ENCODE measurements at places on chromosomes 6 and 20.

DNA sequence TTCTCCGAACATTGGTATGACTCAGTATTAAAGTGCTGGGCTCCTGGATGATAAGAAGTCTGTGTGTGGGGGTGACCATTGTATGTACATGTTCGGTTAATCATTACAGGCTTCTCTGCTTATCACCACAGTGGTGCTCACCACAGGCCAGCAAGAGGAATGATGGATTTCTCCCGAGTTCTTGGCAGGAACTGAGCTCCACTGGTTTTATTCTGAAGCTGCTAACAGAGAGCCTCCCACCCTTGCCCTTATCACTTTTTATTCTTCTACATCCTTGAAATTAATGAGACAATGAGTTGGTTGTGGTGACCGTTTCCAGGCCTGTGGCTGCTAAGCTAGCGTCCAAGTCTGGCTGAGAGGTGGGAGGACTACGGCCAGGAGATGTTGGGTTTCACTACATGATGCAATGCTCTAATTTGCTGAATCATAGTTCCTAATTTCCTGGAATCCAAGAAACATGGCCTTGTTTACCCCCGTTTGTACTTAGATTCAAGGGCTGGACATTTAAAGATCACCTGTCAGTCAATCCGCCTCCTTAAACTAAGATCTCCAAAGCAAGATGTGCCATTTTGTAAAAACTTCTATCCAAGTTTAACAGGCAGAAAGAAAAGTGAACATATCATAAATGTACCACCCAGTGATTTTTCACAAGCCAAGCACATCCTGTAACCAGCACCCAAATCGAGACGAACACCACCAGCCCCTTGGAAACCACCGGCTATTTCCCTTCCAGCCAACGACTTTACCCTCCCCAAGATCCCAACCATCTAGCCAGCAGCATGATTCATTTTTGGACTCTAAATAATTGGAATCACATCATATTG lies 172.5 kb downstream of the FOXA2 start:
- no peak for DNase-seq

- DNase-seq = no peak
Measured at GRCh38 chr6:130098317-130098716, 79.9 kb downstream of the L3MBTL3 start.

- DNase-seq = no peak
Measured at GRCh38 chr20:18773566-18773965, 40.0 kb upstream of the SCP2D1 start.

DNA sequence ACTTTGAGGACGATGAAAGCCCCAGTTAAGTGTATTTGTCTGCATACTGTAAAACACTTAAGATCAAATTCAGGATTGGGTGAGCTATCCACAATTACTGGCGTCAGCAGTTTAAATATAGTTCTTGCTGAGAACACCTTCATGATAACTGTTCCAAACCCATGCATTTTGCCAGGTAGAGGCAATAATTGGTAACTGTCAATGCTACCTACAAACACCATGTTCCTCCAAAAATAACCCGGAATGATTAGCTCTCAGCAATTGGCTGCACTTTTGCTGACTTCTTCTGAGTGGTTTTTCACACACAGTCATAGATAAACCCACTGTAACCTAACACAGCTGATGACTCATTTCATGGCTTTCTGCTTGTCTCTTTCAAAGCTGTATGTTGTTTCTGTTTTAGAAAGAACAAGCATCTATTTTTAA lies 1358.6 kb upstream of the GJE1 start:
- DNase-seq = no peak

DNA sequence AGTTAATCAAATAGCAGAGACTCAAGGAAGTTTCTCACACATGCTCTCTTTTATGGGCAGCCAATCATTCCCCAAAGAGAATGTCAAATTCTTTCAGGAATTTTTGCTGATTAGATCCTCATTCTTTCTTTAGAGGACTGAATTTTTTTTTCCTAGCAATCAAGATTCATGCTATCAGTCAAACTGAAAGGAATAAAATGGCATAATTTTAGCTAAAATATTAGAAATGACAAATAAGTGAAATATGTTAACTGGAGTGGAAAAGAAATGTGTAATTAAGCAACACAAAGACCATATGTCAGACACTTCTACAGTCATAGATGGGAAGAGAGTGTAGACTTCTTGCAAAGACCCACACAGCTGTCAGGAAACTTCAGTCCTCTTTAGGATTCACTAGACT lies 242.3 kb upstream of the RNF217 start:
- DNase-seq = no peak
